ENCODE measurements at places on chromosomes 16 and 17.

- no peaks in the 10 kb centered on the region for H3K36me3 ChIP-seq
- no peak overlapping the region for H3K27ac ChIP-seq
- H3K4me1 ChIP-seq, result no peaks in the 10 kb centered on the region
- H3K27me3 ChIP-seq, result no peaks in the 10 kb centered on the region
- DNase-seq, result no peak
- no peak overlapping the region for H3K4me3 ChIP-seq
Observed at GRCh38 chr17:56737421-56738161, 96.1 kb downstream of the C17orf67 start.

DNA sequence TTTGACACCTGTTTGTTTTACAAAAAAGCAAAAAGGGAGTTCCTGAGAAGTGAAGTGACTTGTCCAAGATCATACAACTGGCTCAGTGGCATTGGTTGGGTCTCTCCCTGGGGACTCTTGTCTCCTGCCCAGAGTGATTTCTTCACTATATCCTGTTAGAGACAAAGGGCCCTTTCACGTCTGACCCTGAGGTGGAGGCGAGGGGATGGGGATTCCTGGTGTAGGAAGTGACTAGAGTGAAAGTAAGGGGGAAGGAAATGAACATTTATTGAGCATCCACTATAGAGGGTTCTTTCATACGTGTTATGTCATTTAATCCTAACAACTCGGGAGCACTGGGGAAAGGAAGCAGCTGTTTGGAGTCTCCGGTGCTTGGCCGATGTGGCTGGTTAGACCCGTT, 9.0 kb downstream of the ITGB3 start:
- H3K4me1 ChIP-seq, result no peaks in the 10 kb centered on the region
- no peak overlapping the region for H3K27ac ChIP-seq
- no peak overlapping the region for H3K4me3 ChIP-seq
- no peak for DNase-seq
- H3K36me3 ChIP-seq, result no peaks in the 10 kb centered on the region

DNA sequence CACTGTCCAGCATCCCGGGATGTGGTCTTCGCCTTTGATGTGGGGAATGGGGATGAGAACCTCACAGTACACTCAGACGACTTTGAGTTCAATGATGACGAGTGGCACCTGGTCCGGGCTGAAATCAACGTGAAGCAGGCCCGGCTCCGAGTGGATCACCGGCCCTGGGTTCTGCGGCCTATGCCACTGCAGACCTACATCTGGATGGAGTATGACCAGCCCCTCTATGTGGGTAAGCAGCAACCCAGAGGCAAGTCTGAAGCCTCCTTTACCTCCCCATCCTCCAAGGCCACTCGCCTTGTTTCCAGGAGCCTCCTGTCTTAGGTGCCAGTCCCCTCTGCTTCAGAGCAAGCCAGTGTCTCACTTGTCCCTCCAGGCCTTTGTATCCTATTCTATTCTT, 10.2 kb downstream of the CNTNAP1 start:
- H3K27ac ChIP-seq, result no peak overlapping the region
- no peaks in the 10 kb centered on the region for H3K27me3 ChIP-seq
- no peak for DNase-seq

DNA sequence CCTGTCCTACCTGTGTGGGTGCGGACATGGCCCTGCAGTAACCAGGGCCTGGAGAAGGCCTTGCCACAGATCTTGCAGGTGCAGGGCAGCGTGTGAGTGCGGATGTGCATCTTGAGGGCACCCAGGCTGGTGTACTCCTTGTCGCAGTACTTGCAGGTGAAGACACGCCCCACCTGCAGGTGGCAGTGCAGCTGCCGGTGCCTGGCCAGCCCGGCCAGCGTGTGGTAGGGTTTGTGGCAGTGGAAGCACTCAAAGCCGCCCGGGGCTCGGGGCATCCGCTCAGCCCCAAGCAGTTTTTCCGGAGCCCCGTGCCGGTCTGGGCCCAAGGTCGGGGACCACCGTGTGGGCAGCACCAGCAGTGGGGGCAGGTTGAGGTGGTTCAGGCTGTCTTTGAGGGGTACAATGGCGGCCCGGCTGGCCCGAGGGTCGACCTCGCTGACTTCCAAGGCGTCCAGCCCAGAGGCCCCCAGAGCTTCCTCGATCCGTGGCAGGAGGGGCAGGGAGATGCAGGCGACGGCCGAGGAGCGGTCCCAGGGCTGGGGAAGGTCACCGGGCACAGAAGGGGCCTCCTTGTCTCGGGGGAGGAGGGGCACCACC, 5.1 kb downstream of the SNAI3 start:
- no peak overlapping the region for H3K4me3 ChIP-seq
- peaks cover 48% of the 10 kb centered on the region for H3K4me1 ChIP-seq
- peak; percentile 55 for DNase-seq
- no peaks in the 10 kb centered on the region for H3K27me3 ChIP-seq
- H3K27ac ChIP-seq, result peak overlapping the region; percentile 75

DNA sequence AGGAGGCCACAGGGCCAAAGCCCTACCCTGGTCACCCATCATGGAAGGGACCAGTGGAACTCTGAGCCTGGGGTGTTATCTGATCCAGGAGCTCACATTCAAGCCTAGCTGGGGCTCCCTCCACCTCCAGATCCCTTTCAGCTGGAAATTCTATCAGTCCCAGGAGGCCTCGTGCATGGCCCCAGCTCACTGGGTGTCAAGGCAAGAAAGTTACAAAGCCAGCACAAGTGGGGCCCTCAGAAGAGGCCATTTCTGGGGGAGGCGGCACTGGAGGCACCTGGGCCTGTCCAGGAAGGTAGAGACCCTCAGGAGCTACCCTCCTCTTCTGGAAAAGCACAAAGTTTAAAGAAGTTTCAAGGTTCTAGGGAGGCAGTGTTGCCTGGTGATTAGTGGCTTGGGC, 4.8 kb downstream of the CA7 start:
- peaks cover 2% of the 10 kb centered on the region for H3K27me3 ChIP-seq
- no peak for DNase-seq
- H3K4me1 ChIP-seq, result peaks cover 10% of the 10 kb centered on the region
- no peak overlapping the region for H3K27ac ChIP-seq

DNA sequence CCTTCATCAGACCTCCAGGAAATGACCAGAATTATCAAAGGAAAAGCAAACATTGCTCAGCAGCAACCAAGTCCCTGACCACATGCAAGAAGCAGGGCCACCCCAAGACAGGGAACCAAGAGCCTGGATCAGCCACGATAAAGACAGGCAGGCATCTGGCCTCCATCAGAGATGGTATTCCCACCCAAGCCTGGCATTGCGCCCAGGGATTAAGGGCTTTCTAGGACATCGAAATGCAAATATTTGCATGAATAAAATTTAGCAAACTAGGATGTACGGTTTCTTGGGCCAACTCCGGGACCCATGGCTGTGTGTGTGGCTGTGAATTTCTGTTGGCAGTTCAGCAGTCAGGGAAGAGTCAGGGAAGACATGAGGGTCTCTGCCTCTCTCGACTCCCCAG, 241.4 kb upstream of the DYNLRB2 start:
- DNase-seq, result no peak
- H3K36me3 ChIP-seq, result no peaks in the 10 kb centered on the region
- H3K27me3 ChIP-seq, result no peaks in the 10 kb centered on the region

GRCh38 chr16:56480776-56481467, 29.6 kb downstream of the OGFOD1 start:
- no peak overlapping the region for H3K4me3 ChIP-seq
- no peaks in the 10 kb centered on the region for H3K4me1 ChIP-seq
- H3K27me3 ChIP-seq, result no peaks in the 10 kb centered on the region
- peaks cover 73% of the 10 kb centered on the region for H3K36me3 ChIP-seq
- no peak overlapping the region for H3K27ac ChIP-seq

- no peak overlapping the region for H3K27ac ChIP-seq
- H3K27me3 ChIP-seq, result no peaks in the 10 kb centered on the region
- H3K4me3 ChIP-seq, result no peak overlapping the region
- H3K4me1 ChIP-seq, result no peaks in the 10 kb centered on the region
- no peaks in the 10 kb centered on the region for H3K36me3 ChIP-seq
- no peak for DNase-seq
Observed at GRCh38 chr17:19570544-19571062, 36.9 kb downstream of the SLC47A1 start.

DNA sequence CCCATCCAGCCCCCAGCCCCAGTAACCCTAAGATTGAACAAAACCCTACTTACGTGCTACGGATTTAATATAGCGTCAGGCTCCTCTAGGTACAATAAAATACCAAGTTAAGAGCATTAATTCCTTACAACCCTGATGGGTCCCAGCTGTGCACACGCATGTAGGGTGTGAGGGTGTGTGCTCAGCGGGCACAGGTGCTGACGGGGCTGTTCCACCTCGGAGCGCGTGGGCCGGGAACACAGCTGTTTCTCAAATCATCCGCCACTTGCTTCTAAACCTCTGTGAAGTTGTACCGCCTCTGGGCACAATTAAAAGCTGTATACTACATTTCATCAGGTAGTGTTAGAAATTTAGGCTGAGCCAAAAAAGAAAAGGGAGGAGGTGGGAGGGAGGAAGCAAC, 478.6 kb downstream of the MAF start:
- no peaks in the 10 kb centered on the region for H3K36me3 ChIP-seq
- no peaks in the 10 kb centered on the region for H3K4me1 ChIP-seq
- DNase-seq, result no peak
- H3K4me3 ChIP-seq, result no peak overlapping the region
- H3K27ac ChIP-seq, result no peak overlapping the region

GRCh38 chr16:30896889-30897733, 697 bp downstream of the CTF1 start:
- H3K27ac ChIP-seq, result peak overlapping the region; percentile 51
- no peaks in the 10 kb centered on the region for H3K27me3 ChIP-seq
- H3K36me3 ChIP-seq, result no peaks in the 10 kb centered on the region
- peaks cover 36% of the 10 kb centered on the region for H3K4me1 ChIP-seq
- peak; percentile 89 for DNase-seq
- peak overlapping the region; percentile 37 for H3K4me3 ChIP-seq

- H3K36me3 ChIP-seq, result peaks cover 70% of the 10 kb centered on the region
- no peak overlapping the region for H3K27ac ChIP-seq
- no peaks in the 10 kb centered on the region for H3K27me3 ChIP-seq
- H3K4me1 ChIP-seq, result peaks cover 34% of the 10 kb centered on the region
Observed at GRCh38 chr17:17155568-17155967, 50.6 kb downstream of the PLD6 start.

- no peaks in the 10 kb centered on the region for H3K27me3 ChIP-seq
- H3K36me3 ChIP-seq, result peaks cover 20% of the 10 kb centered on the region
- peak overlapping the region; percentile 59 for H3K4me3 ChIP-seq
- peak overlapping the region; percentile 81 for H3K27ac ChIP-seq
- H3K4me1 ChIP-seq, result peaks cover 83% of the 10 kb centered on the region
- no peak for DNase-seq
Observed at GRCh38 chr17:40345161-40345993, 19.2 kb downstream of the GJD3 start.

DNA sequence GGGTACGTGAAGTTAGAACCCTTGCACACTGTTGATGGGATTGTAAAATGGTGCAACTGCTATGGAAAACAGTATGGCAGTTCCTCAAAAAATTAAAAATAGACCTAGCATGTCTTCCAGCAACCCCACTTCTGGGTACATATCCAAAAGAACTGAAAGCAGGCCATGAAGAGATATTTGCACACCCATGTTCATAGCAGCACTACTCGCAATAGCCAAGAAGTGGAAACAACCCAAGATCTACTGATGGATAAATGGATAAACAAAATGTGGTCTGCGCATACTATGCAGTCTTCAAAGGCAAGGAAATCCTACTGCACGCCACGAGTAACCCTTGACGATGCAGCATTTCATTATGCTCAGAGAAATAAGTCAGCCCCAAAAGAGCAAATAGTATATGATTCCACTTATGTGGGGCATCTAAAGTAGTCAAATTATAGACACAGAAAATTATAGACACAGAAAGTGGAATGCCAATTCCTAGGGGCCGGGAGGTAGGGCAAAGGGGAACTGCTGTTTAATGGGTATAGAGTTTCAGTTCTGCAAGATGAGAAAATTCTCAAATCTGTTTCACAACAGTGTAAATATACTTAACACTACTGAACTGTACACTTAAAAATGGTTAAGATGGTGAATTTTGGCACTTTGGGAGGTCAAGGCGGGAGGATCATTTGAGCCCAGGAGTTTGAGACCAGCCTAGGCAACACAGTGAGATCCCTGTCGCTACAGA, 17.2 kb downstream of the CORO7 start:
- H3K27ac ChIP-seq, result no peak overlapping the region
- H3K4me1 ChIP-seq, result no peaks in the 10 kb centered on the region
- H3K4me3 ChIP-seq, result no peak overlapping the region

- no peak overlapping the region for H3K27ac ChIP-seq
- H3K36me3 ChIP-seq, result no peaks in the 10 kb centered on the region
- no peaks in the 10 kb centered on the region for H3K4me1 ChIP-seq
- no peaks in the 10 kb centered on the region for H3K27me3 ChIP-seq
- H3K4me3 ChIP-seq, result no peak overlapping the region
Observed at GRCh38 chr16:30914830-30915229, 8.5 kb upstream of the FBXL19 start.

- no peak overlapping the region for H3K4me3 ChIP-seq
- no peak overlapping the region for H3K27ac ChIP-seq
- no peaks in the 10 kb centered on the region for H3K36me3 ChIP-seq
- DNase-seq, result no peak
- peaks cover 60% of the 10 kb centered on the region for H3K27me3 ChIP-seq
Observed at GRCh38 chr17:48734333-48735061, 5.9 kb upstream of the HOXB13 start.

GRCh38 chr17:59839651-59840328, 53.0 kb downstream of the TUBD1 start:
- peak overlapping the region; percentile 100 for H3K4me3 ChIP-seq
- H3K27ac ChIP-seq, result peak overlapping the region; percentile 97
- no peaks in the 10 kb centered on the region for H3K27me3 ChIP-seq
- DNase-seq, result no peak

DNA sequence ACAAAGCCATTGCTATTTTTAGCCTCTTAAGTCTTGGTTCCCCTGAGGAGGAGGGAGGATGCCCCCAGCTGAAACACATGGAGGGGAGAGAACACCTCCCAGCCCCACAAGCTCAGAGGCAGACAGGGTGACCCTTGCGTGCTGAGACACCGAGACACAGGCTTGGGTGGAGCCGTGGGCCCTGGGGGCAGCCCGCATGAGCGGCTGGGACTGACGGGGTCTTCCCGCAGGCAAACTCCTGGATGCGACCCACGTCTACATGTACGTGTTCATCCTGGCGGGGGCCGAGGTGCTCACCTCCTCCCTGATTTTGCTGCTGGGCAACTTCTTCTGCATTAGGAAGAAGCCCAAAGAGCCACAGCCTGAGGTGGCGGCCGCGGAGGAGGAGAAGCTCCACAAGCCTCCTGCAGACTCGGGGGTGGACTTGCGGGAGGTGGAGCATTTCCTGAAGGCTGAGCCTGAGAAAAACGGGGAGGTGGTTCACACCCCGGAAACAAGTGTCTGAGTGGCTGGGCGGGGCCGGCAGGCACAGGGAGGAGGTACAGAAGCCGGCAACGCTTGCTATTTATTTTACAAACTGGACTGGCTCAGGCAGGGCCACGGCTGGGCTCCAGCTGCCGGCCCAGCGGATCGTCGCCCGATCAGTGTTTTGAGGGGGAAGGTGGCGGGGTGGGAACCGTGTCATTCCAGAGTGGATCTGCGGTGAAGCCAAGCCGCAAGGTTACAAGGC, 9.8 kb downstream of the SLC16A3 start:
- peak overlapping the region; percentile 67 for H3K27ac ChIP-seq
- H3K27me3 ChIP-seq, result no peaks in the 10 kb centered on the region
- H3K36me3 ChIP-seq, result peaks cover 13% of the 10 kb centered on the region
- peaks cover 55% of the 10 kb centered on the region for H3K4me1 ChIP-seq
- peak; percentile 70 for DNase-seq

GRCh38 chr16:76490036-76490639, 212.9 kb downstream of the CNTNAP4 start:
- no peak overlapping the region for H3K4me3 ChIP-seq
- DNase-seq, result no peak
- H3K27me3 ChIP-seq, result no peaks in the 10 kb centered on the region
- no peak overlapping the region for H3K27ac ChIP-seq
- no peaks in the 10 kb centered on the region for H3K4me1 ChIP-seq
